ENCODE measurements at places on chromosomes 5 and 9. TPM values are rescaled to one million over a fixed set of nuclear protein-coding genes. Genes with fewer than 3 reads are reported as not detected.

DNA sequence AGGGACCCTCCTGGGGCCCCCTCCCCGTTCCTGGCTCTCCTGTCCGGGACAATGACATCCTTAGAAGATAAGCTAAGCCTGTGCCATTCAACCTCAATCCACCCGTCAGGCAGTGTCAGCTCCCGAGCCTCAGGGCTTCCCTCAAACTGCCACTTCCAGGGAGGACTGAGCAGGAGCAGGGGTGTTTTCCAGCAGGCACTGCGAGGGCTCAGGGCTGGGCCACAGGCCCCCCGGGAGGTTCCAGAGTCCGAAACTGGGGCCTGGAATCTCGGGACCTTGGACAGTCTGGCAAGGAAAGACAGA, 26.2 kb downstream of the LHX3 start:
- no peak for DNase-seq

- DNase-seq = no peak
Measured at GRCh38 chr9:3521966-3522365, 3.8 kb downstream of the RFX3 start.

- DNase-seq = no peak
Measured at GRCh38 chr9:110344821-110345220, 7.2 kb upstream of the TXNDC8 start.

Gene RMRP
- 4,537 TPM for total RNA-seq

GRCh38 chr9:76552751-76553455, 93.9 kb downstream of the GCNT1 start:
- no peak for DNase-seq
